ENCODE measurements at places on chromosomes 11 and 22. TPM values are rescaled to one million over a fixed set of nuclear protein-coding genes. Genes with fewer than 3 reads are reported as not detected.

The C11orf65 gene
- polyA plus RNA-seq: 0.59 TPM

The RFPL3 gene
- polyA plus RNA-seq: not detected

GRCh38 chr11:9573775-9574621 lies 528 bp downstream of the WEE1 start:
- DNase-seq: no peak

GRCh38 chr11:122157653-122158161 lies 41.7 kb upstream of the BLID start:
- no peak for DNase-seq

DNA sequence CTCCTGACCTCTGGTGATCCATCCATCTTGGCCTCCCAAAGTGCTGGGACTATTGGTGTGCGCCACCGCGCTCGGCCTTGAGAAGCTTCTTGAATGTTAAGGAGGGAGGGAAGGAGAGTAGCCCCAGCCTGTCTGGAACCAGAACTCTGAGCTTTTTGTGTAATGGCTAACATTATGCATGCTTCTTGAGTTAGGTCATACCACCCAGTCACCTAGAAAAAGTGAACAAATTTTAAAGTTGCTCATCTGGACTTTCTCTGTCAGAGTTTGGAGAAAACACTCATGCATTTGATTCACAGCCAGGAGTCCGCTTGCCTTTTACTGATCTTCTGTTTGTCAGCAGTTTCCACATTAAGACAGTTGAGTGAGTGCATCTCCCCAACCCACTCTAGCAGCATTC lies 82.1 kb downstream of the PPP6R3 start:
- peak; percentile 87 for DNase-seq

DNA sequence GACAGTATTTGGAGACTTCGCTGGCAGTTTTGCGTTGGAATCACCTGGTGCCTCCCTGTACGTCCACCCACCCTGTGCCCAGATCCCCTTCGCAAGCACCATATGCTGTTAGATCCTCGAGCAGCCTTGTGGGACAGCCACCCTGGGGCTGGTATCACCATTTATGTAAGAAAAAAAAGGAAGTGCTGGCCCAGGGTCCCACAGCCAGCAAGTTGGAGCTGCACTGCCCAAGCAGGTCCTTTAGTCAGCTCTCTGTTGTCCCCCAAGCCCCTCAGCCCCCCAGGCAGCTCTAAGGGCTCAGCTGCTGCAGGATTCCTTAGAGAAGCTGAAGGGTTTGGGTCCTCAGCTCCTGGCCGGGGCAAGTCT lies 80.3 kb downstream of the FBLN1 start:
- no peak for DNase-seq

GRCh38 chr11:12161603-12162350 lies 51.4 kb downstream of the MICAL2 start:
- no peak for DNase-seq

DNA sequence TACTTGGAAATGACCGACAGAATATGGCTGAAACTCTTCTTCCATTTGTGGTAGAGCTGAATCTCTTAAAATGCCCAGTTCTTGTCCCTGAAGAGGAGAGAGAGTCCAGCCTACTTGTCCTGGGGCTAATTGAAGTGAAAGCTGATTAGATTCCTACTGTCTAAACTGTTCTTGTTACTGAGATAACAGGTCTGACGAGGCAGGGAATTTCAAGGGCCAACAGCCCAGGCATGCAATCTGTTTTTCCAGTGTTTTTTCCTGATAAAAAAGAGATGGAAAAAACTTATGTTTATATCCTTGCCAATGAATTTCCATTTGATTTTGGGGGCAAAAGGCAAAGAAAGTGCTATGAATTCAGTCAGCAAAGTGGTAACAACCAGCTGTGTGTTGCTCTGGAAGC lies 195.5 kb downstream of the ETS1 start:
- no peak for DNase-seq

DNA sequence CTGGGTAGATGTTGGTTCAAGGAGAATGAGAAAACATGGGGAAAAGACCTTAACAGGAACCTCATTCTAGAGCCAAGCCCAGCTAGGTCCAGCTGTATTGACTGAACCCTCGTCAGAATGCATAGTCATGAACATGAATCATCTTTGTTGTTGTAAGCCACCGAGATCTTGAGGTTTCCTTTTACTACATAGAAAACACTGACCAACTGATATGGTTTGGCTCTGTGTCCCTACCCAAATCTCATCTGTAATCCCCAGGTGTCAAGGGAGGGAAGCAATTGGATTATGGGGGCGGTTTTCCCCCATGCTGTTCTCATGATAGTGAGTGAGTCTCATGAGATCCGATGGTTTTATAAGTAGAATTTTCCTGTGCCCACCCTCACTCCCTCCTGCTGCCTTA lies 19.4 kb upstream of the PHOX2A start:
- no peak for DNase-seq

- DNase-seq: no peak
These were observed 19.1 kb downstream of the CD44 start for GRCh38 chr11:35157814-35158700.
